ENCODE measurements at places on chromosomes 2 and 18. TPM values are rescaled to one million over a fixed set of nuclear protein-coding genes. Genes with fewer than 3 reads are reported as not detected.
A peak's percentile ranks its signal among the peaks of the same experiment; 100 is the strongest.

DNA sequence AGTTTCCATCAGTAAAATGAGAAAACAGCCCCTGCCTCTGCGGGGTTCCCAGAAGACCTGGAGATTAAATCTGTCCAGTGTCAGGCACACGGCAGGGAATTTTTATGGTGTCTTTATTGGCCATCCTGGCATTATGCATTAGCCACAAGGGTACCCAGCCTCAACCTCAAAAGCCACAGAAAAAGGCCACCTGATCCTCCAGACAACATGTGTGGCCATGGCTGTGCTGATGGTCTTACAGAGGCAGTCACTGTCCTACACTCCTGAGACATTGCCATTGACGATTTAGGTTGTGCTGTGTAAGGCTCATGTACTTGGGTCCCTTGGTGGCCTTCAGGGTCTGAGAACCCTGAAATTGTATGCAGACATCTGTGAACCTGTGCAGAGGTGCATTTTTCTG, 115.6 kb downstream of the SMAD7 start:
- peaks cover 3% of the 10 kb centered on the region for H3K36me3 ChIP-seq
- H3K27ac ChIP-seq = no peak overlapping the region
- H3K4me1 ChIP-seq = peaks cover 46% of the 10 kb centered on the region
- DNase-seq = no peak

The PARD6G gene
- total RNA-seq = 28.3 TPM

- DNase-seq = no peak
- no peaks in the 10 kb centered on the region for H3K4me1 ChIP-seq
- no peak overlapping the region for H3K27ac ChIP-seq
- no peak overlapping the region for H3K4me3 ChIP-seq
- no peaks in the 10 kb centered on the region for H3K27me3 ChIP-seq
Observed at GRCh38 chr18:24130494-24130893, 8.4 kb upstream of the CABYR start.

The ATP8B1 gene
- total RNA-seq = 0.05 TPM

DNA sequence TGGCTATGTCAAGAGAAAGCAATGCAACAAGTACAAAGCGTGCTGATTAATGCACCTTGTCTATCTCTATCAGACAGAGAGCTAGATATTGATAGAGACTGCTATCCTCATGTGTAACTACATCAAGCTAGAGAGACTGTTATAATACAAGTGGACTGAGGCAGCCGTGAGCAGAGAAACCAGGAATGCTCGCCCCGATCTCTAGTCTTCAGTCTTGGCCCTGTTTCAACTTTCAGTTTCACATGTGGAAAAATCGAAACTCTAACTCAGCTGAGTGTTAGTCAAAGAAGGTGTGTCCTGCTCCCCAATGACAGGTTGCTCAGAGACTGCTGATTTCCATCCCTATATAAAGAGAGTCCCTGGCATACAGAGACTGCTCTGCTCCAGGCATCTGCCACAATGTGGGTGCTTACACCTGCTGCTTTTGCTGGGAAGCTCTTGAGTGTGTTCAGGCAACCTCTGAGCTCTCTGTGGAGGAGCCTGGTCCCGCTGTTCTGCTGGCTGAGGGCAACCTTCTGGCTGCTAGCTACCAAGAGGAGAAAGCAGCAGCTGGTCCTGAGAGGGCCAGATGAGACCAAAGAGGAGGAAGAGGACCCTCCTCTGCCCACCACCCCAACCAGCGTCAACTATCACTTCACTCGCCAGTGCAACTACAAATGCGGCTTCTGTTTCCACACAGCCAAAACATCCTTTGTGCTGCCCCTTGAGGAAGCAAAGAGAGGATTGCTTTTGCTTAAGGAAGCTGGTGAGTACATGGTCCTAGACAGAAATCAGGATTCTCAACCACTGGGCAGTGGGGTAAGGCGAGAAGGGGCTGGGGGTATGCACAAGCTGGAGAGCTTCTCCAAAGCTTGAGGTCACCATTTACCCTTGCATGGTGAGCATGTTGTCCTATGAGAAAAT, at the start of gene RSAD2:
RSAD2 (plus strand) TSS at position 376 of the 903 bp plus-strand sequence; CDS start at position 400, 24 bp downstream.
- H3K36me3 ChIP-seq = peaks cover 13% of the 10 kb centered on the region
- DNase-seq = no peak
- no peaks in the 10 kb centered on the region for H3K27me3 ChIP-seq
- no peaks in the 10 kb centered on the region for H3K4me1 ChIP-seq

DNA sequence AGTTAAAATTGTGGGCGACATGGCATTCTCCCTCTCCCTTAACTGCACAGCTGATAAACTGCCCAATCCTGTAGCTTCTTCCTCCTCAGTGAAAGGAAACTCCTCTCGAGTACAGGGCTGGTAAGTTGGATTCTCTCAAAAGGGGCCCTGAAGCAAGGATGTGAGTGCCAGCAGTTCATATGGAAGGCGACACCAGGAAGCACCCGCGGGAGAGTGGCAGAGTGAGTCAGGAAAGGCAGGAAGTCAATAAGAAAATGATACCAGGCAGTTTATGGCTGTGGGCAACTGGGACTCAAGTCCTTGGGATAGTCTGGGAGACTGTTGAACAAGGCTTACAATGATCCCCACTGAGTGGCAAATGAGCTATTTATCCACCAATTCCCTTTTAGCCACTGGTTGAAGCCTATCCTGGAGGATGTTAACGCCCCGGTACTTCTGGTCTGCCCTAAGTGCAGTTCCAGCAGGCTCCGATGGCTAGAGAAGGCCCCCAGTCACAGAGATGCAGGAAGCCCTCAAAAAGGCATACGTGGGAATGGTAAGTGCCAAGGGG, 34.8 kb downstream of the ABHD3 start:
- H3K4me3 ChIP-seq = no peak overlapping the region
- H3K27ac ChIP-seq = no peak overlapping the region
- H3K4me1 ChIP-seq = peaks cover 9% of the 10 kb centered on the region
- no peaks in the 10 kb centered on the region for H3K36me3 ChIP-seq
- DNase-seq = no peak
- no peaks in the 10 kb centered on the region for H3K27me3 ChIP-seq

DNA sequence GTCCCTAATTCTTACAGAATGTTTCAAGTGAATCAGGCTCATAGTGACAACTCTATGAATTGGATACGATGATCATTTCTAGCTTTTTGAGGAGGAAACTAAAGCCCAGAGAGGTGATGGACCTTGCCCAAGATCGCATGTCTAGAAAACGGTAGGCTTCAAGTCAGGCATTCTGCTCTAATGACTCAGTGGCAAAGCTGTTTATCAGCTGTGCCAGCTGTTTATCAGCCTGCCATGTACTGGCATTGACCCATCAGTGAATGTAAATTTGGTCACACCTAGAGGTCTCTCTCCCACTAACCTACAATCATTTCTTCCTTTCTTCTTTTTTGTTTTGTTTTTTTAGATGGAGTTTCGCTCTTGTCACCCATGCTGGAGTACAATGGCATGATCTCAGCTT, 6.1 kb upstream of the DAW1 start:
- no peak overlapping the region for H3K4me3 ChIP-seq
- H3K27me3 ChIP-seq = peaks cover 6% of the 10 kb centered on the region
- no peak overlapping the region for H3K27ac ChIP-seq

- H3K27me3 ChIP-seq = no peaks in the 10 kb centered on the region
- H3K27ac ChIP-seq = no peak overlapping the region
- peaks cover 85% of the 10 kb centered on the region for H3K4me1 ChIP-seq
- peaks cover 15% of the 10 kb centered on the region for H3K36me3 ChIP-seq
Observed at GRCh38 chr2:64637000-64637635, 16.6 kb downstream of the SERTAD2 start.

GRCh38 chr2:22579341-22579740, 805.6 kb upstream of the KLHL29 start:
- H3K4me3 ChIP-seq = no peak overlapping the region
- H3K27ac ChIP-seq = peak overlapping the region; percentile 30
- H3K27me3 ChIP-seq = no peaks in the 10 kb centered on the region
- H3K4me1 ChIP-seq = peaks cover 11% of the 10 kb centered on the region
- DNase-seq = no peak

DNA sequence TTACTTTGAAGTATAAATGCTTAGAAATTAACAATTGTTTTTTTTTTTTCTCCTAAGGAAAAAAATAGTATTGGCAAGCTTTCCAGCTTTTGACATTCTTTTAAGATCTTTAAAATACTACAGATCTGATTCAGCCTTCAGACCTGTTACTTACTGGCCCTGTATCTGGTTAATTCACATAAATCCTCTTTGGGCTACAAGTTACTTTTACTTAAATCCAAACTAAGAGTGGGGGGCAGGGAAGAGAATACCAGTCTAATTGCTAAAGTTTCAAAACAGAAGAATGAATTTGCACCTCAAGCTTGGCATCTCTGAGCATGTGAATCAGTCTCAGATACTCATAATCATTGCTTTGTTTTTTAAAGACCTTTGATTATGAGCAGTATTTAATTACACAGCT, 386.3 kb downstream of the PARD3B start:
- DNase-seq = no peak
- H3K4me1 ChIP-seq = no peaks in the 10 kb centered on the region
- no peaks in the 10 kb centered on the region for H3K27me3 ChIP-seq
- no peak overlapping the region for H3K27ac ChIP-seq
- H3K36me3 ChIP-seq = no peaks in the 10 kb centered on the region

The RESP18 gene
- not detected for total RNA-seq

GRCh38 chr2:205670292-205670691, 12.0 kb upstream of the NRP2 start:
- peaks cover 7% of the 10 kb centered on the region for H3K4me1 ChIP-seq
- H3K27ac ChIP-seq = no peak overlapping the region
- peaks cover 7% of the 10 kb centered on the region for H3K27me3 ChIP-seq
- peaks cover 13% of the 10 kb centered on the region for H3K36me3 ChIP-seq

DNA sequence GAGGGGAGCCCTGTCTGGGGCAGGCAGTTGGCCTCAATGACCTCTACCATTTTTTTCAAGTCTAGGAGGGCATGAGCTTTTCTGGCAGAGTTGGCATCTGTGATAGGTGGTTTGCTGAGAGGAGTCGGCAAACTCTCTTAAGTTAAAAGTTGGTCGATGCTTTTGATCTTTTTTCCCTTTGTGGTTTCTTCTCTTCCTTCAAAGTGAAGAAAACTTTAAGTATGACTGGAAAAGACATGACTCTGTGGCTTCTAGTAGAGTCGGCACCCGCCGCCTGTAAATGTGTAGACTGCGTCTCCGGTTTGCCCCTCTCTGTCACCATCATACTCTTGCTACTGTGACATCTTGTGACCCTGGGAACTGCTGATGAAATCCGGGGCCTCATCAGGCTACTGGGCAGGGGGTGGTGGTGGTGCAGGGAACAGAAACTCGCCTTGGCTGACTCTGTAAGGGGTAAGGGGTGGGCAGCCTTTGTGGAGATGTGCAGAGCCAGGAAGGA, 21.1 kb downstream of the INPP5D start:
- H3K27me3 ChIP-seq = no peaks in the 10 kb centered on the region
- no peak for DNase-seq
- peak overlapping the region; percentile 43 for H3K27ac ChIP-seq
- H3K4me3 ChIP-seq = no peak overlapping the region
- H3K4me1 ChIP-seq = peaks cover 16% of the 10 kb centered on the region

- peak overlapping the region; percentile 37 for H3K27ac ChIP-seq
- H3K27me3 ChIP-seq = no peaks in the 10 kb centered on the region
- H3K4me1 ChIP-seq = peaks cover 58% of the 10 kb centered on the region
- peaks cover 2% of the 10 kb centered on the region for H3K36me3 ChIP-seq
- peak overlapping the region; percentile 12 for H3K4me3 ChIP-seq
- no peak for DNase-seq
Observed at GRCh38 chr18:28048612-28049011, 128.3 kb downstream of the CDH2 start.

The UGT1A1 gene
- not detected for total RNA-seq

DNA sequence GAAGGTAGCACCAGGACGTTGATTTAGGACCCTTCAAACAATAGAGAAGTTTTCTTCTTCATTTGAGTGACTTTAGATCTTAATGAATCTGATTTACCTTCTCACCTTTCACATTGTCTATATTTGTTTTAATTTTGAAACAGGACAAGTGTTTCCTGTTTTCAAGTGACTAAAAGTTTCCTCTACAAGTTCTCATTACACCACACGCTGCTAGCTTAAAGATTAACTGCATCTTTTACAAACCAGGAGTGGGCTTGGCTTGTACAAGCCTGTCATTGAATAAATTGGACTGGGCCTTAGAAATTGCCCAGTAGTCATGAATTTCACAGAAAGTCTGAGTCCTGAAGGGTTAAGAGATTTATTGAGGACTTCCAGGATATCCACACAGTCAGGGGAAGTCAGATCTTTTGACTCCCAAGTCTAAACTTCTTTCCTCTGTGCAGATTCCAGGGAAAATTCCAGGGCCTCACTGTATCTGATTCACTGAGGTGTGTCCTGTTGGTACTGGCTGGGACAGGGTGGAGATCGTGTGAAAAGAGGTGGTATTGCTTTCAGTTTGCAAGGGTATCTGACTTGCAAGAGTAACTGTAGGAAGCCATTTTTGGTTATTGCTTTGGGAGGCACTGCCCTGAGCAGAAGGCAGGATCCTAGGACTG, 3.4 kb downstream of the SGPP2 start:
- no peak overlapping the region for H3K27ac ChIP-seq
- peaks cover 3% of the 10 kb centered on the region for H3K36me3 ChIP-seq
- DNase-seq = no peak
- no peak overlapping the region for H3K4me3 ChIP-seq

The ALPG gene
- not detected for total RNA-seq

- H3K27me3 ChIP-seq = no peaks in the 10 kb centered on the region
- H3K4me1 ChIP-seq = peaks cover 5% of the 10 kb centered on the region
Observed at GRCh38 chr18:51537487-51537886, 340.0 kb upstream of the MEX3C start.

- no peak for DNase-seq
- no peaks in the 10 kb centered on the region for H3K27me3 ChIP-seq
Observed at GRCh38 chr18:54358495-54359040, 862 bp downstream of the C18orf54 start.

DNA sequence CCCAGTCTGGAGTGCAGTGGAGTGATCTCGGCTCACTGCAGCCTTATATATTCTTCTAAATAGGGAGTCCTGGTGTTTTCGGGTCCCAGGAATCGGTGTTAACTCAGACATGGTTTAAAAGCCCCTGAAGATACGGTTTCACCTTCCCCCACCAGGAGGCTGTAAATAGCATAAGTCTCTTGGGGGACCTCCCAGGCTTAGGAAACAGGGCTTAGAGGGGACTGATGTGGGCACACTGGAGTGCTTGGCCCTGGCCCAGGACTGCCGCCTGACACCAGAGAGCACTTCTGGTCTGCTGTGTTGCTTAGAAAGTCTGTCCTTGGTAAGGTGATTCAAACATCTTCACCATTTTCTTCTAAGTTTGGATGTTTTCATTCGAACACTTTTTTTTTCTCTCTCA, 39.7 kb upstream of the MAP4K4 start:
- no peaks in the 10 kb centered on the region for H3K27me3 ChIP-seq
- no peak for DNase-seq
- no peak overlapping the region for H3K4me3 ChIP-seq
- H3K4me1 ChIP-seq = no peaks in the 10 kb centered on the region
- no peak overlapping the region for H3K27ac ChIP-seq
- H3K36me3 ChIP-seq = peaks cover 3% of the 10 kb centered on the region

The NEU4 gene
- total RNA-seq = 0.14 TPM

The DYNAP gene
- not detected for total RNA-seq

- H3K4me1 ChIP-seq = peaks cover 13% of the 10 kb centered on the region
- no peaks in the 10 kb centered on the region for H3K27me3 ChIP-seq
- no peaks in the 10 kb centered on the region for H3K36me3 ChIP-seq
- no peak for DNase-seq
Observed at GRCh38 chr2:158498749-158499136, 42.0 kb downstream of the PKP4 start.

DNA sequence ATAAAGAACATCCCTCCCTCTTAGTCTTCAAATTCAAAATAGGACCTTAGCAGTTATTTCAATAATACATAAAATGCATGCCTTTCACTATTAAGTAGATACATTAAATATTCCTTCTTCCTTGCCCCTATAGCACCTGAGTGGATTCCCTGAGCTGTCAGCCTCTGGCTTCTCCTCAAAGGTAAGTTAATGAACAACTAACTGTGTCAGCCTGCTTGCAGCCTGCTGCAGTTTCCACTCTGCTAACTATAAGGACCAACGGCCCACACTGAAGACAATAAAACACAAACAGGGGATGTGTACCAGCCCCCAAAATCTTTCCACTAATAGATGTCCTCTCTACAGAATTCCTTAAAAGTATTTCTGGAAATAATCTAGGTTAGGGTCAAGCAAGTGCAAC, 5.0 kb downstream of the KCTD1 start:
- H3K4me1 ChIP-seq = peaks cover 68% of the 10 kb centered on the region
- no peak overlapping the region for H3K27ac ChIP-seq

Measured in neural crest cell (in vitro differentiated cells).